ENCODE measurements at places on chromosomes 13 and 19.

GRCh38 chr19:3835055-3835435 lies 33.8 kb downstream of the ZFR2 start:
- no peak for DNase-seq

GRCh38 chr13:40221460-40222201 lies 444.8 kb downstream of the FOXO1 start:
- DNase-seq: no peak

- no peak for DNase-seq
Measured at GRCh38 chr19:45448887-45449299, 18.9 kb upstream of the FOSB start.

DNA sequence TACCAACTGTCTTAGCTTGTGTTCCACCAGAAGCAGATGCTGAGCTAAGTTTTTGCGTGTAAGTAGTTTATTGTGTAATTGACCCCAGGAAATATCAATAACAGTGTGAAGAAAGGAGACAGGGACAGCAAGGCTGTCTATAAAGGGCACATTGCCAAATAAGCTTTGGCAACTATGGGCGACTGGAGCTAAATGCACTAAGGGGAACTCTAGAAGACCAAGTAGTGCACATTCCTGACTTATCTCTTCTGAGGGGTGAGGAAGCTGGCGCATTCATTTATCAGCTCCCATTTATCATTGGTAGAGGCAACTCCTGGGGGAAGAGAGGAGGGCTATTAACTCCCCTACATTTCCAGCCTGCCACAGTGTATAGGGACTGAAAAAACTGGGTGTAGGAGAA lies 135.0 kb downstream of the DLEU7 start:
- no peak for DNase-seq

- no peak for DNase-seq
Measured at GRCh38 chr19:2631213-2631821, 71.2 kb downstream of the GNG7 start.

DNA sequence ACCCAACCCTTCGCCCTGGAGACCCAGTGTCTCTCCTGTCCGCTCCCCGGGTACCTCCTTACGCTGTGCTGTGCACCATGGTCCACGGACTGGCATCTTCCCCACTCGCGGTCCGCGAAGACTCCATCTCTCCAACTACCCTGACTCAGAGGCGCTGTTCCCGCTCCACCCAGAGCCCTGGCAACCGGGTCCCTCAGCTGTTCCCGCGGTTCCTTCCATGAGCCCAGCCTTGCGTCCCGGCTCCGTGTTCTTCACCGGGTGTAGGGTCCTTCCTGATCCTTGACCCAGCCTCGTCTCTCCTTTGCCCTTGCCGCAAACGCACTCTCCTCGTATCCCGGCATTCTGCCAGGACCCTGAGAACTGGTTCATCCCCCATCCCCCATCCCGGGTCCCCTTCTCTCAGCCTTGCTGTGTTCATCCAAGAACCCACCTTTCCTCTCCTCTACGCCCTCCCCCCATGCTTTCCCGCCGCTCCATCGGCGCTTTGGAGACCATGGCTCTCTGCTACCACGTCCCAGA lies 664 bp downstream of the ICAM5 start:
- DNase-seq: no peak

- no peak for DNase-seq
Measured at GRCh38 chr19:19661675-19662251, 1.7 kb downstream of the ATP13A1 start.

DNA sequence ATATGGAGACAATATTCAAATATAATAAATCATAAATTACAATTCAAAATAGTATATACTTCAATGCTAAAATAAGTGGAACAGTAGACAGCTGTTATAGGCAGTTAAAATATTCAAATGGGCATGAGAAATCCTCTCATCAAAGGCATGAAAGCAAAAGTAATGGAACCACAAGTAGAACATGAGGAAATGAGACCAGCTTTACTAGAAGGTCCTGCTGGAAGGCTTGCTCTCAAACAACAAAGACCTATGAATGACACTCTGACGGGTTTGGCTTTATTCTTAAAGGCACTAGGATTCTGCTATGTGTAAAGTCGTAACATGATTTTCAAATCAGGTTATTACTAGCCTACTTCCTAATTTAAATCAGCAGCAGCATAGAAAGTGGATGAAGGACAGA lies 148.1 kb downstream of the VWA8 start:
- DNase-seq: no peak

DNA sequence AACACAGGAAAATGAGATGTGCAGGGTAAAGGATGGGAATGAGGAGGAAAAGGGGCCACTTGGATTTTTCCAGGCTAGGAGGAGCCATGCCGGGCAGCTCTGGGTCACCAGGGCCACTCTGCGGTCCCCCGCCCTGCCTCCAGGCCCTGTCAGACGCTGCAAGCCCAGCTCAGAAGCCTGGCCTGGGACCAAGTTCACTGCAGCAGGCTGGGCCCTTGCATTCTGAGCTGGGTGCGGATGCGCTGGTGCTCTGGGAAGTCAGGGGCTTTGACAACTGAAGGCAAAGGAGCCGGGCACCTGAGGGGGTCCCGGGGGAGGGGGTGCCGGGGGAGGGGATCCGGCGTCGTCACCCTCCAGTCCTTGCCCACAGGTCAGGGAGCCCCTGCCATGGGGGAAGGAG lies 77.5 kb downstream of the WTIP start:
- no peak for DNase-seq

GRCh38 chr19:10027158-10027997 lies 14.1 kb downstream of the RDH8 start:
- DNase-seq: peak; percentile 62

- no peak for DNase-seq
Measured at GRCh38 chr13:52838433-52839107, 9.9 kb downstream of the PCDH8 start.

DNA sequence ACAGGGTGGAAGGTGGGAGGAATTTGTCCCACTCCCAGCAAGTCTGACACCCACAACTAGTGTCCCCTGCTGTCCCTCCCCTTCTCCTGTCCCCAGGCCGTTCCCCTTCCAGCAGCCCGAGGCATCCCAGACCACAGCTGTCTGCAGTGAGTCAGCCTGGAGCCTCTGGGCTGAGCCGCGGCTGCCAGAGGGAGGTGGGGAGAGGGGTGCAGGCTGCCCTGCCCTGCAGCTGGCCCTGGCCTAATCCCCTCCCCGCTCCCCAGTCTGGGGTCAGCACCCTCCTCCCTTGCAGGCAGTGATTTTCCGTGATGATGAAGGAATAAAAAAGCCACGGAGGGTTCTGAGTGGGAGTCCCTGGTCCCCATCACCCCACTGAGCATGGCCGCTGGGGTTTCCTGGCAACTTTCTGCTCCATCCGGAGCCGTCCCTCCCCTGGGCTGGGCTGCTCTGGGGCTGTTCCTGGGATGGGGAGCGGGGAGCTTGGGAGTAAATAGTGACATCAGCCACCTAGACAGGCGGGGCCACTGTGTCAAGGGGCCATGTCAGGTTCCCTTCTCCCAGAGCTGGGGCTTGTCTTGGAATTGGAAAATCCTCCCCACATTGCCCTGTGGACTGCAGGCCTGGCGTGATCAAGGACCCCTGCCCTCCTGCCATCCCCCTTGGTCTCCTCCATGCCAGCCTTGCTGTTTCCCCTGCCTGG lies 16.8 kb downstream of the SPC24 start:
- DNase-seq: no peak

GRCh38 chr13:32205431-32206096 lies 109.6 kb downstream of the ZAR1L start:
- no peak for DNase-seq

- no peak for DNase-seq
Measured at GRCh38 chr13:89746554-89746953, 1600.9 kb upstream of the MIR17HG start.

DNA sequence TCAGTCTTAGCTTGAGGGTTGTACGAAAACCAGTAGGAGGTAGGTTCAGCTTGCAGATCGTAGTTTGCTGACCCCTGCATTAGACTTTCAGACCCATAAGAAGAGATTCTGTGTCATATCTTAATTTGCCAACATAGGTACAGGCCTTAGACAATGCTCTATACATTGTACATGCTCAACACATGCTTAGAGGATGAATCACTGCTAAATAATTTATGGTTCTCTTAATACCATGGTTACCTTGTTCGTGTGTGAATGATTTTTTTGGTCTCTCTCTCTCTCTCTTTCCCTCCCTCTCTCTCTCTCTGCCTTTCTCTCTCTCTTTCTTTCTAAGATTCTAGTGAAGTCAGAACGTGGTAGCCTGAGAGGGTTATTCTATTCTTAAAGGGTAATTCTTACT lies 112.2 kb downstream of the FGF14 start:
- no peak for DNase-seq

DNA sequence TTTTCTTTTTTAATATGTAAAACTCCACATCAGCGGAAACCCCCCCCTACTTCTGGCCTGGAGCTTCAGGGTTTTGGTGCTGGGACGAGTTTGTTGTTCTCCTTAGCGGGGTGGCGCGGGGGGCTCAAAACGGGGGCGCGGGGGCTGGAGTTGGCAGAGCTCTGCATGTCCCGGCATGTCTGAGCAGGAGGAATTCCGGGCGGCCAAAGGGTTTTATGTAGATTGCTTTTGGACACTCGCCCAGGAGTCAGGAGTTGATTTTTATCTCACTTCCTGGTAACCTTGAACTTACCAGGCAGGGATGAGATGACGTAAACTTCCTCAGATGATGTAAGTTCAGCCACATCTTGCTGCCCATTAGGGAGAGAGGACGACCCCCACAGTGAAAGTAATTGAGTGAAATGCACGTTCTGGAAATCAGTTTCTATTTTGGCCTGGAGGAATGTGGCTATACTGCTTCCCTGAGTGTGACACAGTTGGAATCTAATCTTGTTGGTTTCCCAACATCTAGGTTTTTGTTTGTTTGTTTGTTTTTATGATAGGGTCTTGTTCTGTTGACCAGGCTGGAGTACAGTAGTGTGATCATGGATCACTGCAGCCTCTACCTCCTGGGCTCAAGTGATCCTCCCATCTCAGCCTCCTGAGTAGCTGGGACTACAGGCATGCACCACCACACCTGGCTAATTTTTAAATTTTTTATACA lies 21.0 kb upstream of the GDF15 start:
- DNase-seq: no peak

DNA sequence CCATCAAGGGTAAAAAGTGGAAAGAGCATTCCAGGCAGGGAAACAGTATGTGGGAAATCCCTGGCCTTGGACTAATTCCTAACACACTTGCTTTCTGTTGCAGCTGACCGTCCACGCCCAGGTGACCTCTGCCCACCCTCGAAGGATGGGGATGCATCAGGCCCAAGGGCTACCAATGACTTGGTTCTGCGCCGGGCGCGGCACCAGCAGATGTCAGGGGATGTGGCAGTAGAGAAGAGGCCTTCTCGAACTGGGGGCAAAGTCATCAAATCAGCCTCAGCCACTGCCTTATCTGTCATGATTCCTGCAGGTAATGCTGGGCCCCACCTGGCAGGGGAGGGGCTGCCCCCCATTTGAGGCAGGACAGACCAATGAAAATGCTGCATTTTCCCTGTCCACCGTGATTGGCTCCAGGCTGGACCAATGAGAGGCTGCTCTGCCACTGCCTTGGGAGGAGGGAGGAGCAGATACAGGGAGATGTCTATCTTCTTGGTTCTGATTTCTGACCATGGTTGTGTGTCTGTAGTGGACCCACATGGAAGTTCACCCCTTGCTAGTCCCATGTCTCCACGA lies 12.6 kb downstream of the DNASE2 start:
- DNase-seq: no peak

- DNase-seq: no peak
Measured at GRCh38 chr13:37919329-37919880, 49.8 kb upstream of the TRPC4 start.

- no peak for DNase-seq
Measured at GRCh38 chr13:40440990-40441820, 225.2 kb downstream of the FOXO1 start.

Measured in activated T-cell treated with anti-CD3 and anti-CD28 coated beads for 1 hour (primary cell).